GM20000 (cell line): ENCODE measurements at places on chromosomes 1 and 21.

DNA sequence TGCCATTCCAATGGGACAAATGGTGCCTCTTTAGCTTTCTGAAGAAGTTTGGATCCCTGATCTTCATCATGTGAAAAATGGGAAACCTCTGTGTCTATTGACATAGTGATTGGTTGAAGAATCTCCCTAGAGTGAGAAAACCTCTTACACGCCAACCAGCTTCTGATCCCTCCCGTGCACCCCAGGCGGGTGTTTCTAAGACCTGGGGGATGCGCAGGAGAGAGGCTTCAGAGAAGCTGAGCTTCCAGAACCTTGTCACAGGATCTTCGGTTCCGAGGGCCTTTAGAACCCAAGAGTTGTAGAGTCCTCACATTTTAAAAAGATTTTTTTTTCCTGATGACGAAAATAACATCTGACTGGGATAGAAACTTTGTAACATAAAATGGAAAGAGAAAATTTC is 11.3 kb downstream of the PODN start:
- DNase-seq, result no peak

DNA sequence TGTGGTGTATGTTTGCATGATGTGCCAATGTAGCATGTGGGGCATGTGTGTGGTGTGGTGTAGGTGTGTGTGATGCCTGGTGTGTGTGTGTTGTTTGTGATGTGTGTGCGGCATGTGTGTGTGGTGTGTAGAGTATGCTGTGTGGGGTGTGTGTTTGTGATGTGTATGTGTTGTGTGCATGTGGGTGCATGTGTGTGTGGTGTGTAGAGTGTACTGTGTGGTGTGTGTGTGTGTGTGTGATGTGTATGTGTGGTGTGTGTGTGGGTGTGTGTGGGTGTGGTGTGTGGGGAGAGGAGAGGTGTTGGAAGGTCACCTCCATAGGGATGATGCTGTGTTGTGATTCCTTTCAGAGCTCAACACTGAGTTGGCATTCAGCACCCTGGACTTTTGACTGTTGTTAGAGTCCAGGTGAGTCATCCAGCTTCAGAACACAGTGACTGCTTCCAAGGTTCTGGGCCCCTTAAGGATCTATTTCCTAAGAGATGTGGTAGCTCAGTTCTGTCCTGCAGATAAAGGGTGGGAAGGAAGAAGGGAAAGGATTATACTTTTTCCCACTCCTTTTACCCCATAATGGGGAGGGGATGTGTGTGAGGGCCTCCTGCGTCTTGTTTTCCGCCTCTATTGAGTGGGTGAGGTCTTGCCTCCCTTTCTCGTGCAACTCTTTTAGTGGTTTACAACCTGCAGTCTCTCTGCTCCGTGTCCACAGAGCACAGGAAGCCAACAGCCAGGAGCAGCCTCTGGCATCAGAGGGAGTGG is 47.6 kb downstream of the RHOU start:
- DNase-seq, result no peak

- peak; percentile 46 for DNase-seq
Measured at GRCh38 chr1:9198538-9199361, 35.8 kb upstream of the H6PD start.

- DNase-seq, result no peak
Measured at GRCh38 chr1:56448529-56449300, 130.6 kb downstream of the PLPP3 start.

GRCh38 chr1:69824932-69825331 is 257.2 kb downstream of the LRRC7 start:
- no peak for DNase-seq

GRCh38 chr1:207328908-207329440 is 7.5 kb downstream of the CD55 start:
- DNase-seq, result no peak

GRCh38 chr1:18385239-18385790 is 95.4 kb upstream of the KLHDC7A start:
- no peak for DNase-seq

- no peak for DNase-seq
Measured at GRCh38 chr21:39452970-39453342, 1.2 kb downstream of the SH3BGR start.

- no peak for DNase-seq
Measured at GRCh38 chr1:208837242-208837641, 593.1 kb upstream of the PLXNA2 start.

DNA sequence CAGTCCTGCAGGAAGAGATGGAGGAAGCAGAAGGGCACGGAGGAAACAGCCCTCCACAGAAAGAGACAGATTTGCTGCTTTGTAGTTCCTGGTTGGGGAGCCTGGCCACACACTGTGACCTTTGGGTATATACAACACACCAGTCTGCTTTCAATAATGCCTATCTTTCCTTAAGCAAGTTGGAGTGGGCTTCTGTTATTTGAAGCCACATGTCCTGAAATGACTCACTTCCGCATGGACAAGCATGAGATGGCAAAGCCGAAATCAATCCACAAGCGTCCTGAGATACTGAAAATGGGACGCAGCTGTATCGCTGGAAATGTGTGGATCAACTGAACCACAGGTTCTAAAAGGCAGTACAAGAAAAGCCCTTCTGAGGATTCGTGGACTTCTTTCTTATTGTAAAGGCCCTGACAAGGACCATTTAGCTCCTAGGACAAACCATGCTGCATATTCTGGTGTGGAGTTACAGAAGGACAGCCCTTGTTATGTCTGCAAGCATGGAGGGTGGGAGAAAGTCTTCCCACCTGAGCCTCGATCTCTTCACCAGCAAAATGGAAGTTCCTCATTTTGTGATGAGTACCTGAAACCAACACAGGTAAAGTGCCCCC is 22.7 kb upstream of the FHAD1 start:
- DNase-seq, result no peak

- DNase-seq, result no peak
Measured at GRCh38 chr1:230127105-230128054, 60.3 kb downstream of the GALNT2 start.

DNA sequence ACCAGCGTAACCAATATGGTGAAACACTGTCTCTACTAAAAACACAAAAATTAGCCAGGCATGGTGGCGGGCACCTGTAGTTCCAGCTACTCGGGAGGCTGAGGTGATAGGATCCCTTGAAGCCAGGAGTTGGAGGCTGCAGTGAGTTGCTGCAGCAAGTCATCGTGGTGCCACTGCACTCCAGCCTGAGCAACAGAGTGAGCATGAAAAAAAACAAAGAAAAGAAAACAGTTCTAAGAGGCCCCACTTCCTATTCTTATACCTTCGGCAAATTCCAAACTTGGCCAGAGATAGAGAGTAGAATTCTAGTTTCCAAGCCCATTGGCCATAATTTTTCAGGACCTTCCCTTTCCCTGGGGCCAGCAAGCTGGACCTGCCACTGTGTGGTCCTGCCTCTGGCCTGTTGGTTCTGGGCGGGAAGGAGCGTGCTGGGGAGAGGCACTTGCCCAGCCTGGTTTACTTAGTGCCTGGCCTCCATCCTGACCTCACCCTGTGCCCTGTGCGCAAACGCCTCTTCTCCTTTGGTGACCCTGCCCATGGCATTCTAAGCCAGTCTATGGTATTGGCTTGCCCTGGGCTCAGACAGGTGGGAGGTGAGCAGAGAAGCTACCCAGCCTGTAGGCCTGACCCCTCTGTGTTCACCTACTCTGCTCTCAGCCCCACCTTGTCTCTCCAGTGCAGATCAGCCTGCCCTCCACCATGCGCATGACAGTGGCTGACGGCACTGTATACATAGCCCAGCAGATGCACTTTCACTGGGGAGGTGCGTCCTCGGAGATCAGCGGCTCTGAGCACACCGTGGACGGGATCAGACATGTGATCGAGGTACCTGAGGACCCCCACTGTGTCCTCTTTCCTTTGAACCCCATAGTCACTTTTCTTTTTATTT is 11.0 kb downstream of the CA6 start:
- no peak for DNase-seq

- DNase-seq, result peak; percentile 51
Measured at GRCh38 chr1:220880726-220881506, 1.7 kb downstream of the HLX start.

DNA sequence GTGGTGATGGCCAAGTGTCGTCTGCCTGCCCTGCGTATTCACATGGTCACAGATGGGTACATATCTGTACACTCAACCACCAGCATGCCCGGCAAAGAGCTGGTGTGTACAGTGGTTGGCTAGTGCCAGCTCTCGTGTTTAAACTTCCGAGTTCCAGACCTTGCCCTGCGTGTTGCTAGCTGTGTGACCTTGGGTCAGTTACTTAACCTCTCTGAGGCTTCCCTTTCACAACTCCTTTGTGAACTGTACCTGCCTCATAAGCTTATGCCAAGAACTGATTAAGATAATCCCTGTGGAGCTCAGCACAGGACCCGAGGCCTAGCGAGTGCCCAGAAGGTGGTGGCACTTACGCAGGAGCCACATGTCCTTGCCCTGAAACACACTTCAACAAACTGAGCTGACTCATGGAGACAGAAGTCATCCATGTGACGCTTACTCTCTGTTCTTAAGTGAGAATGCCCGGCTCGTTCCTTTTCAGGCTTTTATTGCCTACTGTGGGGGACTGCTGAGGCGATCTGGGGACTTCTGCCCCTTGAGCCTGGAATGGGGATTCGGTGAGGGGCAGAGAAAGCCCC is 55.4 kb downstream of the ALPL start:
- DNase-seq, result no peak

GRCh38 chr1:230627767-230628166 is 14.5 kb upstream of the COG2 start:
- no peak for DNase-seq

DNA sequence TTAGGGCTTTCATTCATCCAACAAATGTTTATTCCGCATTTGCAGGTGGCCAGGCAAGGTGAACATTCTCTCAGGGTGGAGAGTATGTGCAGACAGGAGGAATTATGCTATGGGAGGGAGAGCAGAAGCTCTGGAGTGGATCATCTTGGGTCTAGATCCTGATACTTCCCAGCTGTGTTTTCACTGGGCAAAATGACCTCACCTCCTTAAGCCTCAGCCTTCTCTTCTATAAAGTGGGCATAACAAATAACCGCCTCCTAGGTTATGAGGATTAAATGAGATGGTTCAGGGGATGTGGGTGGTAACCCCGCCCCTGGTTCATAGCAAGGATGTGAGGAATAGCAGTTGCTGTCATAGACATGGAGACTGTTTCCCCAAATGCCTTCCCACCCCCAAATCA is 1.7 kb upstream of the TMEM51 start:
- DNase-seq, result no peak

- no peak for DNase-seq
Measured at GRCh38 chr1:3327389-3327702, 127.1 kb upstream of the ARHGEF16 start.

DNA sequence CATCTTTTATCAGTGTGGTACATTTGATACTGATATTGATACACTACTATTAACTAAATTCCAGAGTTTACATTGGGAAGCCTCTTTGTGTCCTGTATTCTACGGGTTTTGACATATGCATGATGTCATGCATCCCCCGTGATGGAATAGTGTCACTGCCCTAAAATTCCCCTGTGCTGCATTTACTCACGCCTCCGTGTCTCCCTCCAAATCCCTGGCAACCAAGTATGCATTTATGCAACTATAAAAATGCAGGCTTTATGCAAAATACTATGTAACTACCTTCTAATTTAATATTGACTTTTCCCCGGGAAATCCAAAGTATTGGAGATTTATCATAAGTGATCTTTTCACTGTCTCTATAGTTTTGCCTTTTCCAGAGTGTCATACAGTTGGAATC is 453.7 kb upstream of the RUNX1 start:
- no peak for DNase-seq

DNA sequence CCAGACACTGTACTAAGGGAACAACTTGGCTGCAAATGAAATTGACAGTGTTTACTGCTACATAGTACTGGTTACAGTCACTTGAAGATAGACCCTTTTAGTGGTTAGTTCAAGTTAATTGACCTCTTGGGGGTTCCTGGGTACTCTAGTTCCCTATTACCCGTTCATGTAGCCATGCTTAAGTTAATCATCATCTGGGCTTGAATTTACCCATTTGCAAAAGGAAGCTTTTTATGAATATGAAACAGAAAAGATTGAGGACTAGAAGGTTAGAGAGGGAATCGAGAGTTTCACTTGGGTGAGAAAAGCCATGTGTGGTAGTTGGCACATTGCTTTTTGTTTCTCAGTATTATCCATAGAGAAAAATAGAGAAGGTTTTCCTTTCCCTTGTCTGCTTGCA is 2.7 kb downstream of the MIA3 start:
- peak; percentile 37 for DNase-seq

- no peak for DNase-seq
Measured at GRCh38 chr1:19557609-19558051, 72.3 kb upstream of the CAPZB start.

GRCh38 chr1:11143907-11144306 is 44.2 kb upstream of the EXOSC10 start:
- DNase-seq, result no peak

DNA sequence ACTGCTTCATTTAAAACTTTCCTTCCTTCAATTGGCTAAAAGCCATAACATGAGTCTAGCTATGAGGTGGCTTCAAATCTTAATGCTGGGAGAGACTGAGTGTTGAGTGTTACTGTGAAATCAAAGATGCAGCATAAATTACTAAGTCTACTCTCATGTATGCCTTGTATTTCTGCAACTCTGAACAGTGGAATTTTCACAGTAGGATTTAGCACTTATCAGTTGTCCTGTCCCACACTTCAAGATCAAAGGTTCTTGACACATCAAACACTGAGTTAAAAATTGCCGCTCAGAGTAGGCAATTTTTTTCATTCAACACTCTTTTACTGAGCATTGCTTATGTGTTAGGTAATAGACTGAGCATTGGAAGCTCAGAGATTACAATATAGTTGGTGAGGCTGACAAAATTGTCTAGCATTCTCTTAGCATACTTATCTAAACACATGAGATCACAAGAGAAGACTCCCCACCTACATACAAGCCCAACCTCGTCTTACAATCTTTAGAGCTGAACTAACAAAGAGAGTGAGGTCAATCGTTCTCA is 56.4 kb upstream of the ADORA3 start:
- no peak for DNase-seq

DNA sequence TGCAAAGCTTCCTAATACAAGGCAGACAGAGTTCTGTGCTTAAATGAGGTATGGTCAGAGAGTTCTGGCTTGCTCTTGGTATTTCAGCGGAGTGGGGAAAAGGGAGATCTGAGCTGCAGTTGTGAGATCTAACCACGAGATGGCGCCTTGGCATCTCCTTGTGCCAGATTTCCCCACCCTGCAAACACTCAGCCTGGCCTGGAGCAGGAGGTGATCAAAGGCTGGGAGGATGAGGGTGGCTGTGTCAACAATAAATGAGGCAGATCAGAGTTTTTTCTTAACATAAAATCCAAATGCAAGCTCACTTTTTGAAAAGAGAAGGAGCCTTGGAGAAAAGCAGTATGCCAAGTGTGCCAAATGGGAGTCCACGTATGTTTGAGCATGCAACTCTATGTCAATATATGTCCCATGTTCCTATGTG is 4.1 kb upstream of the TFAP2E start:
- DNase-seq, result peak; percentile 89
